Suppressor macrophage treated with lipopolysaccharide for 1 hour (primary cell): ENCODE measurements at places on chromosomes 1 and 21.

DNA sequence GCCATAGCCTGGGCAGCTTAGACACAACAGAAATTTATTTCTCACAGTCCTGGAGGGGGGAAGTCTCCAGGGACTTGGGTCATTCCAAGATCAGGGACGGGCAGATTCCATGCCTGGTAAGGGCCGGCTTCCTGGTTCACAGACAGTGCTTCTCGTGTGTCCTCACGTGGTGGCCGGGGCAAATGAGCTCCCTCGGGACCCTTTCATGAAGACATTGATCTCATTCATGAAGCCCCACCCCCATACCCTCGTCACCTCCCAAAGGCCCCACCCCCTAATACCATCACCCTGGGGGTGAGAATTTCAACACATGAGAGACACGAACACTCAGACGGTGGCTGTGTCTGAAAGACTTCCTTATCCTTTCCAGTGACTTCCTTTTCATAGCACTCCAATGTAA lies 51.5 kb downstream of the ACOT7 start:
- peak; percentile 46 for DNase-seq

GRCh38 chr1:207848234-207848633 lies 62.7 kb downstream of the CD34 start:
- peak; percentile 95 for DNase-seq

DNA sequence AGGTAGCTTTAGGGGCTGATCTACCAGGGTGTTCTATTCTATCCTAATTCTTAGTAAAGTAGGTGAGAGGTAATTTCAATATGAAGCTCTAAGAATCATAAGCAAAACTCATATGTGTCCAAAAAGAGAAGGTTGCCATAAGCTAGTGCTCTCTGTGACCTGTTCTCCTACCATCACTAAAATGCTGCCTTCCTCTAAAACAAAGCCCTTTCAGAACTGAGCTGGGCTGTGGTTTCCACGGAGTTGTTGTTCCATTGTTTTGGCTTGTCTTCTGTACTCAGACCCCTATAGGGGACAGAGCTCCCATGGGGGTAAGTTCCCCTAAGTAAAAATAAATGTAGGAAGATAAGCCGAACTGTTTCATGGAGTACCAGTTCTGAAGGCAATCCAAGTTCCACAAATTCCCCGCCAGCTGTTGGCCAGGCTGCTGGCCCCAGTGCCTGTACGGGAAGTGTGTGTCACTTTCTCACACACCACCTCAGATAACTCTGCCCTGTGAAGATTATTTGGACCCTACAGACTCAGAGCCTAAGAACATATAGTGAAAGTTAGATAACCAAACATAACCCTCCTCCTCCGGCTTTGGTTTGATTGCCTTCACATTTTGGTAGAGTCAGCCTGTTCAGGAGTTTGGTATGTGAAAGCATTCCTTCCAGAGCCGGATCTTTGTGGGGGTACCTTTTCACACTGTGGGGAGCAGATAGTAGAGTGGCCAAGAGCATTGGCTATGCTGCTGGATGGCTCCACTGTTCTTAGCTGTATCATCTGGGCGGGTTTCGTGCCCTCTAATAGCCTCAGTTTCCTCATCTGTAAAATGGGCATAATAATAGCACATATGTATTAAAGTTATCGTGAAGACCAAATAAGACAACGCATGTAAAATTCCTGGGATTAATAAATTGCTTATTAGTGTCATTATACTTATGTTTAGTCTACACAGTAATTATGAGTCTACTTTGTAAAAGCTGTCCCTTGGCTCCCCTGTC lies 10.8 kb downstream of the DPT start:
- DNase-seq: no peak

DNA sequence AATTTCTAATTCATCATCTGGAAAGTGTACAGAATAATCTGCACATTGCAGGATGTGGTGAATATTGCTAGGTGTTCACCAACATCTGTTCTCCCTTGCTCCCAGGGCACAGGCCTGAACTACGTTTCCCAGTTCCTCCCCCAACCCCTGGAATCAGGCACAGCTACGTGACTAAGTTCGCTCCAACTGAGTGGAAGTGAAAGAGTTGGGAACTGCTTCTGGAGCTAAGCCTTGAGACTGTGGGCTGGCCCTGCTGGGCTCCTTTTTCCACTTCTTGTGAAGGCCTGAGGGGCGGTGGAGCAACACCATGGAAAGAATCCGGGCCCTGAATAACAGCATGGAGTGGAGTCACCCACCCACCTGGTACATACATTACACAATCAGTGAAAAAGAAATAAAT lies 534.6 kb downstream of the SMYD3 start:
- no peak for DNase-seq

GRCh38 chr1:117210831-117211261 lies at the start of gene VTCN1:
Gene VTCN1 (minus strand): TSS chr1:117210927. CDS start chr1:117210855, 72 bp downstream.
- no peak for DNase-seq

- peak; percentile 80 for DNase-seq
Observed at GRCh38 chr1:109901141-109901523, 9.5 kb upstream of the CSF1 start.

GRCh38 chr1:41804176-41804575 lies 114.5 kb downstream of the HIVEP3 start:
- no peak for DNase-seq

- DNase-seq: peak; percentile 50
Observed at GRCh38 chr1:161307230-161307768, 2.5 kb downstream of the MPZ start.

GRCh38 chr1:3457910-3458883 lies 3.7 kb downstream of the ARHGEF16 start:
- DNase-seq: no peak

DNA sequence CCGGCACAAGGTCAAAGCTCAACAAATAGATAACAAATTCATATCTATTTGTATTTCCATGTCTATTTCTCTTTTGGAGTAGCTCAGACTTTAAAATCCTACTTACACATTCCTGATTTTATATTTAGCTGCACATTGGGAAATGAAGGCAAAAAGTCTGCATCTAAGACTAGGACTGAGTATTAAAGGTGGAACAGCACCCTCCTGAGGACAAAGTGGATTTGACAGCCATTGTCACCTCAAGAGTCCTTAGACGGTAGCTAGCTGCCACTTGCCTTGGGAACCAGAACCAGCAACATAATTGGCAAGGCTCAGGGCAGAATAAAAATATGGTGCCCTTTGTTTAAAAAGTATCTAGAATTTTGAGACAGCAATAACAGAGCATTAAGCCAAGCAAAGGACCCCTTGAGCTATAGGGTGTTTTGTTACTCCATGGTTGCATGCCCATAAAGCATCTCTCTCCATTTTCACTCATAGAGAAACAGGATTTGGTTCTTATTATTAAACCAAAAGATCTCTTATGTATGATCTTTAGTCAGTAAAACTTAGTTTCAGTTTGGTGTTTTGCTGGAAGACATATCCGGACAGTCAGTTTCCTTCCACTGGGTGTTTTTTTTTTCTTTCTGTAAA lies 30.0 kb upstream of the SGIP1 start:
- DNase-seq: peak; percentile 76
